ENCODE measurements at places on chromosomes 7 and 10.
A peak's percentile ranks its signal among the peaks of the same experiment; 100 is the strongest.

- no peak for DNase-seq
Observed at GRCh38 chr10:101856626-101857025, 13.0 kb upstream of the KCNIP2 start.

DNA sequence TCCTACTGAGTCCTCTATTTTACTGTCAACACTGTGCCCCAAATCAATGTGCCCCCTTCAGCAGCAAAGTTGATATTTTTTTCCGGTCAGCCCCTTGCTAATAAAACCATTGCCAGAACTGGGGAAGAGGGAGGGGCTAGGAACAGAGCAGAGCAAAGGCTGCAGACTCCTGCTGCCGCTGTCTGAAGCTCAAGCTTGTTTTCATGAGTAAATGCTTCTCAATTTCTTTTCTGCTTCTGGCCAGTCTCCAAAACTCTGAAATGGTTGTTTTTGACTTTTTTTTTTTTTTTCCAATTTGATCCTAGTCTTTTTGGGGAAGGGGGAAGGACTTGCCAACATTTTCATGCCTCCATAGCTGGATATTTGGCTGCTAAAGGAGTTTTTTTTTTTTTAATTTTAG lies 26.7 kb upstream of the PROSER2 start:
- DNase-seq = no peak

- DNase-seq = no peak
Observed at GRCh38 chr7:33904681-33905388, 504 bp upstream of the BMPER start.

- DNase-seq = peak; percentile 43
Observed at GRCh38 chr7:105268511-105269392, 120.0 kb downstream of the SRPK2 start.

- DNase-seq = no peak
Observed at GRCh38 chr7:141979568-141979967, 6.0 kb upstream of the TAS2R38 start.

GRCh38 chr7:18495412-18496340 lies at the start of gene HDAC9:
TSS of gene HDAC9 (plus strand) at chr7:18495749. CDS start at chr7:18496303, 554 bp downstream.
- no peak for DNase-seq

DNA sequence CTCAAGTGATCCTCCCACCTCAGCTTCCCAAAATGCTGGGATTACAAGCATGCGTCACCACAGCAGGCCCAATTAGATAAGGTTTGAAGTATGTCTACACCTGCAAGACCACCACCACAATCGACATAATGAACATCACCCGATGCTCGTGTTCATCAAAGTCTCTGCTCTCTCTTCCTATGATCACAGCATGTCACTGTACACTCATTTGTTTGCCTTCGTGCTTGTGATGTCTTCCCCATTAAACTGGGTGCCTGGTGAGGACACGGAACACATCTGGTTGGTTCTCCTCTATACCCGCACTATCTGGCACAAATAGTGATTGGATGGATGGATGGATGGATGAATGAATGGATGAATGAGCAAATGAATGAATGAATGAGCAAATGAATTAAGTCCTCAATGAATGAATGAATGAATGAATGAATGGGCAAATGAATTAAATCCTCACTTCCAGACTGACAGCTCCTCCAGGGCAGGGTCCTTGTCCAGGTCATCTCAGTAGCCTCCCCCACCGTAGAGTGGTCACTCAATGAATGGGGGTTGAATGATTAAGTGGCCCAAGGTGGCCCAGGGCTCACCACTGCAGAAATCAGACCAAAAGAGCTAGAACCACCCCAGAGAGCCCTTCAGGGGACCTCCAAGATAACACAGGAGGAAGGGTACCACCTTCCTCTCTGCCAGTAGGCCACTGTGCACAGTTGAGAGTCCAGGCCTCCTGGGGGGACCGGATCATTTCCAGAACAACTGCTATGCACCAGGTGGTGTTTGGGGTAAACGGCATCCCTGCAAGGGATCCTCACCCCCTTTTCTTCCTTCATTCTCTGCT lies 101.9 kb upstream of the TNRC18 start:
- peak; percentile 66 for DNase-seq

DNA sequence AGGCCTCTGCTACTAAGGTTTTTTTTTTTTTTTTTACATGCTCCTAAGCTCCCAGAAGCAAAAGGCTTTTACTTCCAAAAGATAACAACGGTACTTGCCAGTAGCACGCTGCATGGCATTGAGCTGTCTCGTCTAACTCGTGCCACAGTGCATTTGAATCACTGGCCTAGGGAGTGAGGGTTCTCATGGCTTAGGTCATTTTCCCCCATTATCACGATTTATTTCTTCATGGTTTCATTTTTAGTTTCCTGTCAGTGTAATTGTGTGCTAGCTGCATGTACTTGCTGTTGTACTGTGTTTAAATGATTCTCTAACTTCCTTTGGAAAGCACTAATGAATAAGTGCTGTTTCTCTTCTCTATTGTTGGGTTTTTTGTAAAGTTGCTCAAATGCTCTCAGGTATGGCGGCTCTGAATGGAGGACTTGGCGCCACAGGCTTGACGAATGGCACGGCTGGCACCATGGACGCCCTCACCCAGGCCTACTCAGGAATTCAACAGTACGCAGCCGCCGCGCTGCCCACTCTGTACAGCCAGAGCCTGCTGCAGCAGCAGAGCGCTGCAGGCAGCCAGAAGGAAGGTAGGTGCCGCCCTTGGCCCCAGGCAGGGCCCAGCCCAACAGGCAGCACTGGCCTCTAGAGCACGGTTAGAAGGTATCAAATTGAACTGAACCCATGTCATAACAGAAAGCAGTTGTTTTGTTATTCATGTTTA lies 290.5 kb downstream of the USP6NL start:
- DNase-seq = no peak

DNA sequence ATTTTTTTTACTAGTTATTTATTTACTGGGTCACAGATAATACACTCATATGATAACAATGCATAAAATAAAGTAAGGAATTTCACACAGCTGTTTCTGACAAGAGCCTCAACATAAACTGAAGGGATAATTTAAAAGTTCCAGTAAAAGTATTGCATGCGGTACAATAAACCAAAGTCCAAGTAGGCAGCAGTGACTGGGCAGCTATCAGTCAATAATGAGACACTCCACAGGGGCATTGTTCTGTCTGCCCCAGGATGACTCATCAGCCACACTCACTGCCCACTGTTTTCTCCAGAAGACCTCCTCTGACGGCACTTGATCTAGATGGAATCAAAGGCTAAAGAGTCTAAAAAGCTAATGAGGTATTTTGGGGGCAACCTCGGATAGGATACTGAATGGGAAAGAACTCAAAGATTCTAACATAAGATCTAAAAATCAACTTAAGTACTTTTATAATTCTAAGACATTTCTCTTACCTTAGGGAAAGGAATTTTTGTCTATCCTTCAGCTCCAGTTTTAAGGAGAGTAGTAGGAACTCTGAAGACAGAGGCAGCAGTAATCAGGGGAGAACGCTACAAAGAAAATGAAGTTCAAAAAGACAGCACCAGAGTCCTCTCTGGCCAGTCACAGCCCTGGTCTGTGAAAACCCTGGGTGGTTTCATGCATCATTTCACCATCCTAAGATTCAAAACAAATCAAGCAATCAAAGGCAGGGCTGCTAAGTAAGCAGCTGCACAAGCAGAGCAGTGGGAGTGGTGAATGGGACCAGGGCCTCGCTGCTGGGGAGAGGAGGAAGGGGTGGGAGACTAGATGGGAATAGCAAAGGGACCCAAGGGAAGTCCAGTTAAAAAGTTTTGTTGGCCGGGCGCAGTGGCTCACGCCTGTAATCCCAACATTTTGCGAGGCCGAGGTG lies 175.1 kb downstream of the AVL9 start:
- DNase-seq = no peak

GRCh38 chr10:128125416-128125943 lies 743 bp downstream of the MKI67 start:
- DNase-seq = no peak

DNA sequence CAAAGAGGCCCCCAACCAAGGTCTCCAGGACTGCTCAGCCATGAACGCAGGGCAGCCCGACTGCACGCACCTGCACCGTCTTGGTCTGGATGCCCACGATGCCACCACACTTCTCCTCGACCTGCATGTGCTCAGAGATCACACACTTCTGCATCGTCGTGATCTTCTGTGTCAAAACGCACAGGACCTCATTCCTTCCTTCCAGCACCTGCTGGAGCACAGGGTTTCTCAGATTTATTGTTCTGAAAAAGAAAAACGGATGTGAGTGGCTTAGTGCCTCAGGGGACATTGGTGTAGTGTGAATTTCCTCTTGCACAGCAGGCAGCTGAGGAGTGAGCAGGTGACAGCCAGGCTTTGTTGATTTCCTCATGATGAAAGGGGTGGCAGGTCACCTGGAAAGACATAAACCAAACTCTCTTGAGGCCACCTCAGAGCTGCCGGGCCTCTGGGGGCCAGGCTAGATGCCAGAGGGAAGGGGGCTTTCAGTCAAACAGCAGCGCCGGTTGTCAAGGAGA lies 38.2 kb downstream of the GSDME start:
- DNase-seq = no peak

- DNase-seq = no peak
Observed at GRCh38 chr10:117175901-117176534, 21.3 kb upstream of the KCNK18 start.

DNA sequence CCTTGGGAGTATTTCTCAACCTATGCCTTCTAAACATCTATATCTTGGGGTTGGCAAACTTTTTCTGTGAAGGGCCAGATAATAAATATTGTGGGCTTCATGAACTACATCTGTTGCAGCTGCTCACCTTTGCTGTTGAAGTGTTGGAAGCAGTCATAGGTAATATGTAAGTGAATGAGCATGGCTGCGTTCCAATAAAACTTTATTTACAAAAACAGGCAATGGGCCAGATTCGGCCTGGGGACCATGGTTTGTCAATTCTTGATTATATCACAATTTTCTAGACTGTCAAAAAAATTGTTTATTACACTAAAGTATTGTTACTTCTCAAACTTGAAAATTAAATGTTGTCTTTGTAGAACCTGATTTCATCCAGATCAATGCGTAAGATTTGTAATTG lies 54.9 kb downstream of the MTPN start:
- DNase-seq = no peak

GRCh38 chr7:94314413-94315410 lies 80.0 kb upstream of the COL1A2 start:
- no peak for DNase-seq

DNA sequence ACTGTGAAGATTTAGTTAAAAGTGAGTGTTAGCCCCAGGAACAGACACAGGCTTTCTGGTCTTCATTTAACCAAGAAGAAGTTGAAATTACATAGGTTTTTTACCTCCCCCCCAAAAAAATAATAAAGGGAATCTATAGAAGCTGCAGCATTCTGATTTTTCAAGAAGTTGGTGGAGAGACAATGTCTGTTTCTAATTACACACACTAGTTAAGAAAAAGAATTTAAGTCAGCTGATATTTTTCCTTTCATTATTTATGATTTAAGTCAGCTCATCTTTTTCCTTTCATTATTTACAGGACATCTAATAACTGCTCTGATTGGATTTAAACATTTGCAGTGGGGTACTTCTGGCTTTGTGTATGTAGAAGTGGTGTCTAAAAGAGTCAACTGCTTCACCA lies 201.4 kb upstream of the NRP1 start:
- no peak for DNase-seq

DNA sequence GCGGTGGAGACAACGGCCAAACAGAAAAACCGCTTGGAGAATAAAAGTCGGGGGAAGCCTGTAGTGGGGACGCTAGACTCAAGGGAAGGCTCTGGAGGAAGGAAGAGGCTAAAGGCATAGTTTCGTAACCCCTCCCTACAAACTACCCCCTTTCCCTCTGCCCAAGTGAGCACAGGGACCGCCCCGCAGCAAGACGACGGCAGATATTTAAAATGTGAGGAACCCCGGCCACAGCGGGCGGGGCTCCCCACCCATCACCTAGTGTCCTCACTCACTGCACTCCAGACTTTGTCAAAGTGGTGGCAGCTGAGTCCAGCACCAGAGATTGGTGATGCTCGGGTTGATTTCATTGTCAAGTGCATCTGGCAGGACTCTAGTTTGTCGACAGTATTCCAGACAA lies 69.1 kb downstream of the PRKAG2 start:
- DNase-seq = no peak

GRCh38 chr7:25707768-25708620 lies 444.0 kb upstream of the NFE2L3 start:
- no peak for DNase-seq

DNA sequence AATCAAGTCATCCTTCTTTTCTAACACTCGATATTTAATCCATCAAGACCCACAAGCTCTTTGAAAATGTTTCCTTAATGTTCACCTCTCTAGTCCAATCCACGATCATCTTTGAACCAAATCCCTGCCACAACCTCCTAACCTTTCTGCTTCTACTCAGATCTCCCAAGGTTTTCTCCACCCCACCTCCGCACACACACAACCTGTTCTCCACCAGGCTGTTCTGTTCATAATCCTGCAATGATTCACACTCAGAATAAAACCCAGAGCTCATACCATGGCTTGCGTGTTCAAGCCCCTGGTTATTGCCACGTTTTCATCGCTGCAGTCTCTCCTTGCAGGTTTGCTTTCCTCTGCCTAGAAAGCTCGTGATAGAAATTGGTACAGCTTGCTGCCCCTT lies 53.8 kb upstream of the BAMBI start:
- no peak for DNase-seq

- DNase-seq = no peak
Observed at GRCh38 chr10:50605951-50606270, 17.8 kb downstream of the SGMS1 start.

DNA sequence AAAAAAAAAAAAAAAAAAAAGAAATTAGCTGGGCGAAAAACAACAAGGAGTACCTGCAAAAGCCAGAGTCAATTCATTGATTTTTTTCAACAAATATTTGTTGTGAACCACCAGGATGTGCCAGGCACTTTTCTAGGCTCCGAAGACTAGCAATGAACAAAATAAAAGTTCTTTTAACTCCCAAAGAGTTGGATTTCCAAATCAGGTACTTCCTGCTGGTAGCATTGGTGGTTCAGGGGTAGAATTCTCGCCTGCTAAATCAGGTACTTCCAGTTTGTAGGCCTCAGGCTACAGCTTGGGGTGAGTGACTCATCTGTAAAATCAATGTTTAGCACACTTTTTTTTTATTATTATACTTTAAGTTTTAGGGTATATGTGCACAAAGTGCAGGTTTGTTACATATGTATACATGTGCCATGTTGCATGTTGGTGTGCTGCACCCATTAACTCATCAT lies 10.9 kb downstream of the PPA1 start:
- DNase-seq = peak; percentile 50

GRCh38 chr10:62323751-62324150 lies 50.4 kb upstream of the ZNF365 start:
- DNase-seq = no peak

- DNase-seq = no peak
Observed at GRCh38 chr10:131774681-131775085, 126.1 kb upstream of the PPP2R2D start.

DNA sequence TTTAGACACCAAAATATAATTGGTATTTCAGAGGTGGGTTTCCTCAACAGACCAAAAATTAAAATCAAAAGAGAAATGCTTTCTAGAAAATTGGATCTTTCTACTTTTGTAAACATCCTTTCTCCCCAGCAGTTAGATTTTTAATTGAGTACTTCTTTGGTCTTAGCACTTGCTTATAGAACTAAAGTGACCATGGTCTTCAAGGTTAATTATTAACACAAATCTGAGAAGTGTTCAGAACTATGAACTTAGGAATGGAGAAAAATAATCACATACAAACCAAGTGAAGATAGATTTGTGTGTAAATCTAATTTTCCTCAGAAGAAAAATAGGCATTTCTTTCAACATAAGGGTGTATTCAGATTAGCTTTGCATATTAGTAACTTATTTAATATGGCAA lies 355.4 kb downstream of the ELMO1 start:
- no peak for DNase-seq

All from LNCaP clone FGC (cell line).